ENCODE measurements at places on chromosomes 2 and 18. TPM values are rescaled to one million over a fixed set of nuclear protein-coding genes. Genes with fewer than 3 reads are reported as not detected.

Gene LHCGR
- total RNA-seq: 0.92 TPM

Gene C18orf32
- 59.5 TPM for total RNA-seq

Gene CYP27C1
- total RNA-seq: 3.5 TPM

Gene CDCA7
- 7.6 TPM for total RNA-seq

- DNase-seq: peak; percentile 81
Measured at GRCh38 chr2:236659758-236660150, 90.1 kb downstream of the ACKR3 start.

- DNase-seq: no peak
Measured at GRCh38 chr2:241868661-241869081, 858 bp upstream of the RTP5 start.

- DNase-seq: peak; percentile 43
Measured at GRCh38 chr2:201257381-201257955, 2.9 kb upstream of the CASP8 start.

GRCh38 chr2:135311268-135311667, 219.8 kb downstream of the ZRANB3 start:
- no peak for DNase-seq

DNA sequence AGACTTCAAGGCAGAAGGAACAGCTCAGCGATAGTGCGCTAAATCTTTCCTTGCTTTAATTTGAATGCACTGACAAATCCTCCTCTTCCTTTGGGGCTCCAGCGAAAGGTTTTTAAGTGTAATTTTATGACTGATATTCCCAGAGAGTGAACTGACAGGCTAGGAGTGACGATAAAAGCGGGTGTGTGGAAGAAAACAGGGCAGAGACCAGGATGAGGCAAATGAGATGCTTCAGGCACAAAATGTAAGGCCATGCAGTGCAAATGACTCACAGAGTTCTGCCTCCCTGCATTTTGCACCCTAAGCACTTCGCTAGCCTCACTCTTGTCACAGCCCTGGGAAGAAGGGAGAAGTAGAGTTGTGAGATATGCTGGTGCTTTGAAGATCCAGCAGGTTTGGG, 14.7 kb downstream of the KLHL23 start:
- no peak for DNase-seq
